ENCODE measurements at places on chromosomes 12 and 14.

- no peak for DNase-seq
Observed at GRCh38 chr14:85060121-85060520, 469.8 kb upstream of the FLRT2 start.

- DNase-seq: no peak
Observed at GRCh38 chr12:1001507-1001906, 10.5 kb downstream of the ERC1 start.

DNA sequence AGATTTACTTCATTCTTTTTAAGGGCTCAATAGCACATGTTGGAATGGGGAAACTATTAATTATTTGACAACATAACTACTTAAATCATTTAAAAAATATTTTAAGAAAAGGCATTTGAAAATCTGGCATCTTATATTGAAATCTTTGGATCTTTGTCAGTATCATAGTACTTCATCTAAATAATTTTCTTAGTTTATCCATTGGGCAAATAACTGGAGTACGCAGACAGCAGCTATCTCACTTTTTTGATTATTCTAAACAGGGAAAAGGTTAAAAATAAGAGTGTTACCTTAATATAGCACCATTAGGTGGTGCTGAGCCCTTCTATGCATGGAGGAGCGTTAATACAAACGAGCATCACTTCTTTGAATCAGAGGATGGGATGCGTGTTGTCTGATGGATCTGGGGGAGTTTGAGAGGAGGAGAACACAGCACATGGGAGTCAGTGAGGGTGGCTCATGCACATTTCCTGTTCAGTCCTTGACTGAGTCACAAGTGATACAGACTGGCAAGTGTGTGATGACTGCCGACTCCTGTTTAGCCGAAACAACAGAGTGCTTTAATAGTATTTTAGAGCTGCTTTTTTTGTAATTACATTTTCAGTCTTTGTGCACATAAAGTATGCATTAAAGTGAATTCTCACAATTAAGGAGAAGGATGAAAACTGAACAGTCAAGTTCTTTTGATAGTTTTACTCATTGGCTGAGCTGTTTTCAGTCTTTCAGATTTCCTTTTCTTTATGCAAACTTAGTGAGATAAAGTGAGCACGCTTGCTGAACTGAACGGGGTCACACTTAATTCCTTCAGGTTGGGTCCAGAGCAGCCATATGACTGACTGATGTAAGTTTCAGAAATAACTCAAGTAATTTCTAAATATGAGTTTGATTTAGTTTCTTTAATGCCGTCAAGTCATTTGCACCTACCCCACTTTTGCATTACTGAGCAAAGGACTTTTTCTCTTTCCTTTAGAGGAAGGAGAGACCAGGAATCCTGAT, 92.7 kb downstream of the DIP2B start:
- DNase-seq: peak; percentile 56

DNA sequence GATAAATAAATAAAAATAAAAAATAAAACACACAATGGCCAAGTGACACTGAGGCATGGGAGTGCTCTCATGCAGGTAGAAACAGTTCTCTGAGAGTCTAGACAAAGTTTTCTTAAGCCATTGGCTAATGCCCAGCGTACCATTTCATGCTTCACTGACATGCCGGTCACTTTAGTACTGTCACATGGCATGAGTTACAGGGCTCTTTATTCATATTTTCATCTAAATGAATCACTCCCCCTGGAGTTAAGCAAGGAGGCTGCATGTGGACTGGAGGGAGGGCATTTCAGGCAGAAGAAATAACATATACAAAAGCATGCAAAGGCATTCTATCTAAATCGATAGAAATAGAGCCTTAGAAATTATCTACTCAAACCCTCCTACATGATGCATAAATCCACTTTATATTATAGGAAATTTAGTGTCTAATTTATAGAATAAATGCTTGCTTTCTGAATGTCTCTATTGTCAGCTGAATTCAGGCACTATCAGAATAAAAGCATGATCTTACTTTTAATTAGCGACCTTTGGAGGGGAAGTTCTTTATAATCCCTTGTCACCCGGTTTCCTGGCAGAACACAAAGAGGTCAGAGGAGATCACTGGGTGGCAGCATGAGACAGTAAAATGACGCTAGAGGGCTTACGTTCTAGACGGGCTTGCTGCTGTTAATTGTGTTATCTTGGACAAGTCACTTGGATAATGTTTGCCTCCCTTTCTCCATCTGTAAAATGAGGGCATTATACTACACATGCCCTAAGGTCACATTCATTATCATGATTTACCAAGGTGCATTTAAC, 17.5 kb downstream of the DYRK4 start:
- DNase-seq: no peak

DNA sequence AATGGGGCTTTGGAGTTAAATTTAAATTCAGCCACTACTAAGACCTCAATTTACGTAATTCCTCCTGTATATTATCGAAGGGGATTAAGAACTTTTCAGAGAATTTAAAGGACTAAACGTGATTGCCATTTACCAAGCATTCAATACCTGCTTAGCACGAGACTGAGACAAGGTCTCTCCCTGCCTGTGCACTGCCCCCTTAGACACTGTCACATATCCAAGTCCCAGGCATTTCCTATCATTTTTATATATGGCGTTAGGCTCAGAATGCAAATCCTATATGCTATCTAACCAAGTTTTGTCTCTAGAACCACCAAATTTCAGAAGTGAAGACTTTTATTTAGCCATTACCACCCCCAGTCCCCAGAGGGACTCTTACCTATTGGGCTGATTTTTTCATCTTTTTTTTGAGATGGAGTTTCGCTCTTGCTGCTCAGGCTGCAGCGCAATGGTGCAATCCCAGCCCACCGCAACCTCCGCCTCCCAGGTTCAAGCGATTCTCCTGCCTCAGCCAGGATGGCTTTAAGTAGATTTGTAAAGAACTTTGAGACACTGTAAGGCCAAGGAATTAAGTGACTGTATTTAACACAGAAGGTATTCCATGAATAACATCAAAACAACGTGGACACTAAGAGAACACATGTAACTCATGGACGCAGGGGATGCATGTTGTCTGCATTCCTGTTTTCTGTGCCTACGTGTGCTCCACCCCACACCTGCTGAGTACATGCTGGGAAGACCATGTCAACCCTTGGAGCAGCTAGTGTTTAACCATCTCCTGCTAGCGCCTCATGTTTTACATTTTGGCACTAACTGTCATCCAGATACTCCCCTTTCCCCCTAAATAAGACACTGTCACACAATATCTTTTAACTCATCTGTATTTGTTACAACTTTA, 6.4 kb downstream of the HSP90AA1 start:
- DNase-seq: no peak

- no peak for DNase-seq
Observed at GRCh38 chr12:108457006-108457733, 57.9 kb upstream of the FICD start.

GRCh38 chr12:108856170-108856427, 1.3 kb downstream of the SSH1 start:
- no peak for DNase-seq

- DNase-seq: no peak
Observed at GRCh38 chr14:73105050-73105449, 31.3 kb upstream of the PSEN1 start.

DNA sequence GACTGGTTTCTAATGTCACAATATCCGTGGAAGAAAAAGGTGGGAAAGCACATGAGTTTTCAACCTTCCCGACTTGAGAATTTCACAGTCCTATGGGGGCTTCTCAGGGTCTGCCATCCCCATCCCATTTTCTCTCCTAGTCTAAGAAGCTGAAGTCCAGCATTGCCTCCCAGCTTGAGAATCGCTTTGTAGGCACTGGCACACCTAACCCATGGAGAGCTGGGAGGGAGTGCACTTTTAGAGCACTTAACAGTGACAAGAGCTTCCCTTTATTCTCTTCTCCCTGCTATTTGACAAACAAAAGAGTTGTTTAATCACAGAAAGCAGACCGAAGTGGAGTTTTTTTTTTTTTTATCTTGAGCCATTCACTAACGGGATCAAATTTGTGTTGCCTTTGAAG, 22.8 kb upstream of the SRRM4 start:
- no peak for DNase-seq

GRCh38 chr12:581321-581720, 81.9 kb downstream of the NINJ2 start:
- no peak for DNase-seq

DNA sequence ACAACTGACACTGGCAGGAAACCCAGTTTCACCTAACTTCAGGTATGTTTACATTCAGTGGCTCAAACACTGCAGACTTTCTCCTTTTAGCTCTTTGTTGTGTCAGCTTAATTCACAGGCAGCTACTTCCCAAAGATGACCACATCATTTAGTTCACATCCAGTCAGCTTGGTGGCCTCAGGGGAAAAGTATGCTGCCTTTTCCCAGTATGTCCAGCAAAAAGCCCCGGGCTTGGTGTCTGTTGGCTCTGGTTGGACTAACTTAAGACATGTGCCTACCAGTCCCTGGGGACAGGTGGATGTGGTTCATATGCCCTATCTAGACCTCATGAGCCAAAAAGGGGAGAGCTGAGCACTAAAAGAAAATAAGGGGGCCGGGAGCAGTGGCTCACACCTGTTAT, 56.4 kb downstream of the GOLGA5 start:
- no peak for DNase-seq

GRCh38 chr12:47717443-47718193, 7.7 kb downstream of the ENDOU start:
- peak; percentile 65 for DNase-seq

- DNase-seq: no peak
Observed at GRCh38 chr14:67158566-67158965, 30.7 kb upstream of the GARIN2 start.

- no peak for DNase-seq
Observed at GRCh38 chr12:113173081-113173698, 12.1 kb downstream of the DDX54 start.

DNA sequence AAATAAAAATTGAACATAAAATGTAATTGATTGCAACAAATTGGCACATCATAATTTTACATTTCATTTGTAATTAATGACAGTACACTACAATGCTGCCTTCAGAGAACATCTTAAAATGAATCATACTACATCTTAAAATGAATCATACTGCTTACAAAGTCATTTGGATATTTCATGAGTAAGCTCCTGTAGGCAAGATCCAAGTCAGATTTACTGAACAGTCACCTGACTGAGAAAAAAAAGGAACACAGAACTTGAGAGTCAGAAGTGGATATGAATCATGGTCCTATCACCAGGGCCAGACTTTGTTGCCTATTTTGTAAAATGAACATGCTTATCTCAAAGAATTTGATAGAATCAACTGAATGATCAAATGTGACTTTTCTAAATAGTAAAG, 32.7 kb upstream of the FBLN5 start:
- no peak for DNase-seq

DNA sequence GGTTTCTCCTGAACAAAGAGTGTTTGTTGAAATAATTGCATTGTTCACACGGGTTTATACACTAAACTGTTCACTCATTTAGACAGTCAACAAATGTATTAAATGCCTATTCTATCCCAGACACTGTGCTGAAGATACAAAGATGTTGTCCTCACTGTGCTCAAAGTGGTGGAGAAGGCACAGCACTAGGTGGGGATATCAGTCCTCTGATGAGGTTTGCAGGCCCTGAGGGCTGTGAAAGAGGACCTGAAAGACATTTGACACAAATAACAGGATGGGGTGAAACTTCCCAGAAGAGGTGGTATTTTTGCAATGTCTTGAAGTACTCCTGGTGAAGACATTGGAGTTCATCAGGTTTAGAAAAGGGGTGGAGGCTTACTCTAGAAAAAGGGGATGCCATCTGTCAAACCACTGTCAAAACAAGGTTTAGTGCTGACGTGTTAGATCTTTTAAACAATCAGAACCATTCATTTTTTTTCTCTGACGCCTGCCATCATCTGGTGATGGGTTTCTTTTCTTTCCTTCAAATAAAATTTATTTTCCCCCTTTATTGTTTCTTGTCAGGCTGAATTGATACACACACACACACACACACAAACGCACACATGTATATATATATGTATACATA, 69.5 kb downstream of the ACSS3 start:
- DNase-seq: no peak

DNA sequence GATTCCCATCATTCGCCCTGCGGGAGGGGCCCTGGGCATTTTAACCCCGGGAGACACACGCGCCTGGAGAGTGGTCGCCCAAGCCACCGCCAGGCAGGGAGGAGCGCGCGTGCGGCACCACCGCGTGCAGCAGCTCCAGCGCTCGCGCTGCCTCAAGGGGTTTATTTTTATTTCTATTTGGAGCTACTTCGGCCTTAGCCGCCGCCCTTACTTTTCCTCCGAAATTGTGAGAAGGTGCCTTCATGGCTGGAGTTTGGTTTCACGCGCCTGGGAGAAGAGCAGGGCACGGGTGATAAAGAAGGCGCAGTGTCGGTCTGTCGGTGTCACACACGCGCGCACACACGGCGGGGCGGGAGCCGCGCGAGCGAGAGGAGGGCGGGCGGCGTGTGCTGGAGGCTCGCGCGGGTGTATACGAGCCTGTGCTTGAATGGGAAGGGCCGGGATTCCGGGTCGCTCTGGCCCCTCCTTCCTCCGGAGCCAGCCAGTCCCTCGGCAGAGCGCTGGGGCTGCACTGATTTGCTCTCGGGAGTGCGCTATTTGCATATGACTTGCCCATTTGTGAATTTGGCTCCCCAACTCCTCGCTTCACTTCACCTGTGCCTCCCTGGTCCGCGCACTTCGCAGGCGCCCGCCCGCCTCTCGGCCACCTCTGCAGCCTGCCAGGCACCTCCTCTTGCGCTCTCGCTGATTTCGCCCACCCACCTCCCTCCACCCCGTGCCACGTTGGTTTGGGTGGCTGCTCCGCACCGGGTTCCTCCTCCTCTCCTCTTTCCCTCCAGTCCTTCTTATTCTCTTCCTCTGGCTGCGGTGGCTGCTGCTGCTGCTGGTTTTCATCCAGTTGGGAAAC, 932.3 kb downstream of the DIO2 start:
- no peak for DNase-seq

GRCh38 chr14:105748204-105748578, 221.8 kb downstream of the TMEM121 start:
- DNase-seq: no peak

- no peak for DNase-seq
Observed at GRCh38 chr14:31340297-31341063, 79.9 kb downstream of the HEATR5A start.

DNA sequence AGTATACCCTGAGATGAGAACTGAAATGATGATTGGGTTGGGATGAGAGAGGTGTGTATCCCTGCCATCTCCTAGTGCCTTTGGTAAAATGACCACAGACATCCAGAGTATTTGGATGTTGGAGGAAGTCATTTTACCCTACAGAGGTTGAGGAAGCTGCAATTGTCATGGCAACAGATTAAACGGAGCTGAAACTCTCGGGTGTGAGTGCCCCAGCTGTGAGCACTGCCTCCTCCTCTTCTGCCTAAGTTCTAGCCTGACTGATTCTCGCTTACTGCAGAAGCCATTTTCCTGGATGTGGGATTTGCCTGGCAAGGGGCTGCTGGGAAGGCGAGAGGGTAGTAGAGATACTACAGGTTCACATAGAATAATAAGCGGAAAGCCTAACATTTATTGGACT, 10.3 kb upstream of the PPP4R4 start:
- no peak for DNase-seq

DNA sequence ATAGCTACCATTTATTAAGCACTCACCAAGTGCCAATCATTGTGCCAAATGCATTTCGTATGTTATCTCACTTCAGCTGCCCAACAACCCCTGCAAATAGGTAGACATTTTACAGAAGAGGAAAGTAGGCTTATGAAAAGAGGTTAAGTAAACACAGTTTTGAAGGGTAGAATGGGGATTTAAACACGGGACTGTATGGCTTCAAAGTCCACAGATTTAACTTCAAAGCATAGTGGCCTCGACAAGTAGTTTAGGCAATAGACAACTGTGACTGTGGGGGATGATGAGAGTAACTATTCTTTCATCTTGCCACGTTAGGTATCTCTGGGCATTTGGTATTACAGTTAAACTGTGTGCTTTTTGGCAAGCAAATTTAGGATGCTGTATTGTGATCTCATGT, 266.8 kb upstream of the SRRM4 start:
- no peak for DNase-seq

GRCh38 chr14:101881426-101881825, 82.9 kb upstream of the DYNC1H1 start:
- no peak for DNase-seq
